ENCODE measurements at places on chromosomes 1 and 21. TPM values are rescaled to one million over a fixed set of nuclear protein-coding genes. Genes with fewer than 3 reads are reported as not detected.

Gene BRDT
- not detected for total RNA-seq

DNA sequence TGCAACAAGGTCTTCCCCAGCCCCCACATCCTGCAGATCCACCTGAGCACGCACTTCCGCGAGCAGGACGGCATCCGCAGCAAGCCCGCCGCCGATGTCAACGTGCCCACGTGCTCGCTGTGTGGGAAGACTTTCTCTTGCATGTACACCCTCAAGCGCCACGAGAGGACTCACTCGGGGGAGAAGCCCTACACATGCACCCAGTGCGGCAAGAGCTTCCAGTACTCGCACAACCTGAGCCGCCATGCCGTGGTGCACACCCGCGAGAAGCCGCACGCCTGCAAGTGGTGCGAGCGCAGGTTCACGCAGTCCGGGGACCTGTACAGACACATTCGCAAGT lies 3.8 kb downstream of the ZBTB18 start:
- no peak overlapping the region for H3K27ac ChIP-seq
- H3K27me3 ChIP-seq, result no peaks in the 10 kb centered on the region
- H3K4me3 ChIP-seq, result no peak overlapping the region
- H3K4me1 ChIP-seq, result no peaks in the 10 kb centered on the region

DNA sequence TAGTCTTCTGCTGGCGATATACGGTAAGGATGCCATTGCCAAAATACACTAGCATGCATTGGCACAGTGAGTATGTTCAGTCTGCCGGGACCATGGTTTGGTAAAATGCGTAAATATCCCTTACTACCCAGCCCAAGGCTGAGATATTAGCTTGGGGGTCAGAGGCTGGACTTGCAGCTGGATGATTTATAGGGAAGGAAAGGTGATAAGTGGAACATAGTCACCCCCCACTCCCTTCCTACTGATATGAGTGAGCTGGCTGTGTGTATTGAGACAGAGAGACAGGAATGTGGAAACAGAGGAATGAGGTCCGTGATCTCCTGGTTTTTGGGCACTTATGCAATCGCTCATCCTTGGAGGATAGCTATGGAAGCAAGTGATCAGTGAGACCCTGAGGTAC lies 642.8 kb downstream of the KCNT2 start:
- H3K36me3 ChIP-seq, result no peaks in the 10 kb centered on the region
- no peak overlapping the region for H3K27ac ChIP-seq
- no peak for DNase-seq
- H3K27me3 ChIP-seq, result no peaks in the 10 kb centered on the region

DNA sequence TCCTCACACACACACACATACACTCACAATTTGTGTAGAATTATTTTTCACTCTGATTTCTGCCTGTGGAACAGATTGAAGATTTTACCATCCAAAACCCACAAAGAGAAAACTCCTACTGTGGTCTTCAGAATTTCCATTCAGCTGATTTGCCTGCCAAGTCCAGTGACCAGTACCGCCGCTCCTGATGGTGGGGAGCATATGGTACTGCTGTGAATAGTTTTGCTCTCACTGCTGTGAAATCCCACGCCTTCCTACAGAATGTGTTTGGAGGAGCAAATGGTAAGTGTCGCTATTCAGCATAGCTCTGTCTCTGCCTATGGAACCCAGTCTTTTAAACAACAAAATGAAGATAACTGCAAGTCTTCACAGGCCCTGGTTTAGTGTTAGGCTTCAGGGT lies 629.5 kb downstream of the LMO4 start:
- DNase-seq, result no peak
- H3K27ac ChIP-seq, result no peak overlapping the region
- no peaks in the 10 kb centered on the region for H3K36me3 ChIP-seq
- no peaks in the 10 kb centered on the region for H3K4me1 ChIP-seq

DNA sequence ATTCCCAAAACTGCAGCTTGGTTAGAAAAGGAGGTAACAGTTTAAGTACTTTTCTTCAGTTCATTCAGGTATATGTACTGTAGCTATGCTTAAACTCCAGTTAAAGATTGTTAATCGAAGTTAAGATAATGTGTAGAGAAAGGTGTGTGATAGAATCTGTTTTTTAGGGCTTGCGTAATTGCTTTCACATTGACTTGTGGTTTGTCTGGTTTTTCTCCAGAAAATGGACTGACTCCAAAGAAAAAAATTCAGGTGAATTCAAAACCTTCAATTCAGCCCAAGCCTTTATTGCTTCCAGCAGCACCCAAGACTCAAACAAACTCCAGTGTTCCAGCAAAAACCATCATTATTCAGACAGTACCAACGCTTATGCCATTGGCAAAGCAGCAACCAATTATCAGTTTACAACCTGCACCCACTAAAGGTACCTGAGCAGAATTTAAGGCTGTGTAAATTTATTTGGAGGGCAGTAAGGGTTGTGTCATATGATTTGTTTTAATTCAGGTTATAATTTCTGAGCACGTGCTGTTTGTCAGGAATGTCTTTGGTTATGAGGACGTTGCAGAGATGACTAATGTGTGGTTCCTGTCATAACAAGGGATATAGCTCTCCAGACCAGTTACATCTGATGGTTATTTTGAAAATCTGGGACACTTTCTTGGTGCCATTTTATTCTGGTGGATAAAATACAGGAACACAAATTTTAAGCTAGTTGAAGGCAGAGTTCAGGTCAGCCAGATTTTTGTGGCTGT lies 26.0 kb downstream of the ATF6 start:
- no peaks in the 10 kb centered on the region for H3K4me1 ChIP-seq
- no peak for DNase-seq
- no peak overlapping the region for H3K27ac ChIP-seq
- no peaks in the 10 kb centered on the region for H3K36me3 ChIP-seq

Gene PTPRF
- 95.5 TPM for total RNA-seq

DNA sequence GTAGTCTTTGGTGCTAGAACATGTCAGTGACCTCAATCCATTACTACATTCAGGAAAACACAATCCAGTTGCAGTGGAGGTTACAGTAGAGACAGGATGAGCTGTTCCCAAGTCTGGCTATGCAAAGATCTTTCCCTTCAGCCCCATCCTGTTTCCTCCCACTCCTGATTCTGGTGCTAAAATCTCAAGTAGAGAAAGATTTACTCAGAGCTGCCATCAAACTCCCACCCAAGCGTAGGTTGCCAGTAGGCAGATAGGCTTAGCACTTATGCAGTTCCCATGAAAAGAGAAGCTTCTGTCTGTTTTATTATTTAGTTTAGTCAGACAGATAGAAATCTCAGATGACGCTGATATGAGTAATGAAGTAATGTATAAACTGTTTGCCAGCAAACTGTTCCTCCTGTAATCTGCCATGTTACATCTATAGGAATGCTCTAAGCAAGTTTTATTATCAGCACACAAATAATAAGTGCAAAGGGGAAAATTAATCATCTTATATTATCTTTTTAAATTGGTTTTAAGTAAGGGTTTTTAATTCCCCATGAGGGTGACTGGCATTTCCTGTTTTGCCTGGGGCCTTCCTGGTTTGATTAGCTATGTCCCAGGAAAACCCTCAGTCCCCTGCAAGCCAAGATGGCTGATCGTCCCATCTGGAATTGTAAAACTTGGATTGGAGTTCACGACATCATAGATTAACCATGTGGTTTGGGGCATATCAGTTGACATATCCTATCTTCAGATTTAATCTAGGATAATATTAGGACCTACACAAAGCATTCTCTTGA lies 188.3 kb upstream of the PALMD start:
- no peaks in the 10 kb centered on the region for H3K4me1 ChIP-seq
- no peak overlapping the region for H3K27ac ChIP-seq
- H3K27me3 ChIP-seq, result no peaks in the 10 kb centered on the region
- H3K4me3 ChIP-seq, result no peak overlapping the region
- DNase-seq, result no peak

DNA sequence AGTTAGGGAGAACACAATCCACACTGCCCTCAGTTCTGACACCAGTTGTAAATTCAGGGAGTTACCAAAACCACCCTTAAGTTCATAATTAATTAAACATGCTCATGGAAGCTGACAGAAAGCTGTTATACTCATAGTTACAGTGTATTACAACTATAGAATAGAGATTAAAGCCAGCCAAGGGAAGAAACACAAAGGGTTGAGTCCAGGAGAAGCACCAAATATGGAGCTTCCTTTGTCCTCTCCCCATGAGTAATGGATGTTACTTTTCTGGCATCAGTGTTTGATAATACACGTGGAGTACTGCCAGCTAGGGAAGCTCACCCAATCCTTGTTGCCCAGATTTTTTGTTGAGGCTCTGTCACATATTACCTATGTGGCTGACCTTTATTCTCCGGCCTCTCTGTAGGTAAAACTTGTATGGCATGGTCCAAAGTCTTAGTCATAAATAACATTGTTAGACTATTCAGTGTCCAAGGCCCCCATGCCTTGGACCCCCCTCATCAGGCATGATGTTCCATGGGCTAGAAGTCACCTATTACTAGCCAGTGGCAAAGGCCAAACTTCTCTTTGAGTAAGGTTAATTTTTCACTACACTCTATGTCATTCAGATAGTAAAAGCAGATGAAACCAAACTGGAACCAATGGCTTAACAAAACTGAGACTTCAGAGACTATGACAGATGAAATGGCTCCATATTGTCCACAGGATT lies 175.7 kb downstream of the GPR52 start:
- H3K36me3 ChIP-seq, result no peaks in the 10 kb centered on the region
- no peaks in the 10 kb centered on the region for H3K27me3 ChIP-seq
- H3K4me1 ChIP-seq, result no peaks in the 10 kb centered on the region
- H3K4me3 ChIP-seq, result no peak overlapping the region
- H3K27ac ChIP-seq, result no peak overlapping the region

Gene SPATA45
- total RNA-seq, result not detected

Gene NME7
- 14.8 TPM for total RNA-seq

Gene SH2D1B
- total RNA-seq, result not detected

DNA sequence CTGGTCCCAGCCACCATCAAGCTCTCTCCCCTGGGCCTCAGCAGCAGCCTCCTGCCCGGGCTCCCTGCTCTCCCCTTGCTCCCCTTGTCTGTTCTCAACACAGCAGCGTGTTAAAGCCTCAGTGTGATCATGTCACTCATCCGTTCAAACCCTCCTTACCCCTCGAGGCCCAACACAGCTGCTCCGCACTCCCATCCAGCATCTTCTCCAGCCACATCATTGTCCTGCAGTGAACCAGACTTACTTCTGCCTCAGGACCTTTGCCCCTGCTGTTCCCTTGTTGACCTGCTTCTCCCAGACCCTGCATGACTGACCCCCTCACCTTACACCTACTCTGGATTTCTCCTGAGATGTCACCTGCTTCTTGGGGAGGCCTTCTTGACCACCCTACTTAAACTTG lies 13.3 kb downstream of the CDK18 start:
- H3K36me3 ChIP-seq, result no peaks in the 10 kb centered on the region
- no peak overlapping the region for H3K27ac ChIP-seq
- H3K4me3 ChIP-seq, result no peak overlapping the region
- peaks cover 13% of the 10 kb centered on the region for H3K4me1 ChIP-seq
- H3K27me3 ChIP-seq, result no peaks in the 10 kb centered on the region

DNA sequence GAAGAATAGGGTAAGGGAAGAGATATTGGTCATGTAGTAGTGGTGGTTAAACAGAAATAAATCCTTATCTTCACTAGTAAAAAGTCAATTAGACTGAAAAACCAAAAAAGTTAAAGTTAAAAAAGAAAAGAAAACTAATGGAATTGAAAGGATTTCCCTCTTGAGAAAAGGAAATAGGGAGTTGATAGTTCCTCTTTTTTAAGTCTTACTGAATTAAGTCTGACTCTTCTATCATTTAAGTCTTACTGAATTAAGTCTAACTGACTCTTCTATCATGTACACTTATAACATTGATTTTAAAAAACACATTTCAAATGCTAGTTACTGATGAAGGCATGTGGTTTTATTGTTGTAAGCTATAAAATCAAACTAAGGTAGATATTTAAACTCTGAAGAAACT lies 49.5 kb upstream of the TENT5C start:
- no peaks in the 10 kb centered on the region for H3K36me3 ChIP-seq
- no peaks in the 10 kb centered on the region for H3K4me1 ChIP-seq
- DNase-seq, result no peak
- H3K27me3 ChIP-seq, result no peaks in the 10 kb centered on the region

Gene TCHHL1
- total RNA-seq, result not detected

DNA sequence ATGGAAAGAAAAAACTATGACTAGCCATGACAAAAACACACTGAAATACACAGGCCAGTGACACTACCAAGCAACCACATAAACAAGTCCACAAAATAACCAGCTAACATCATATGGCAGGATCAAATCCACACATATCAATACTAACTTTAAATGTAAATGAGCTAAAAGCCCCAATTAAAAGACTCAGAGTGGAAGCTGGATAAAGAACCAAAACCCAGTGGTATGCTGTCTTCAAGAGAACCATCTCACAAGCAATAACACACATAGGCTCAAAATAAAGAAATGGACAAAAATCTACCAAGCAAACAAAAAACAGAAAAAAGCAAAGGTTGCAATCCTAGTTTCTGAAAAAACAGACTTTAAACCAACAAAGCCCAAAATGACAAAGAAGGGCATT lies 476.2 kb upstream of the BEND5 start:
- H3K4me1 ChIP-seq, result no peaks in the 10 kb centered on the region
- H3K36me3 ChIP-seq, result no peaks in the 10 kb centered on the region
- no peak for DNase-seq
- no peaks in the 10 kb centered on the region for H3K27me3 ChIP-seq
- H3K4me3 ChIP-seq, result no peak overlapping the region
- H3K27ac ChIP-seq, result no peak overlapping the region

Gene C8B
- not detected for total RNA-seq

DNA sequence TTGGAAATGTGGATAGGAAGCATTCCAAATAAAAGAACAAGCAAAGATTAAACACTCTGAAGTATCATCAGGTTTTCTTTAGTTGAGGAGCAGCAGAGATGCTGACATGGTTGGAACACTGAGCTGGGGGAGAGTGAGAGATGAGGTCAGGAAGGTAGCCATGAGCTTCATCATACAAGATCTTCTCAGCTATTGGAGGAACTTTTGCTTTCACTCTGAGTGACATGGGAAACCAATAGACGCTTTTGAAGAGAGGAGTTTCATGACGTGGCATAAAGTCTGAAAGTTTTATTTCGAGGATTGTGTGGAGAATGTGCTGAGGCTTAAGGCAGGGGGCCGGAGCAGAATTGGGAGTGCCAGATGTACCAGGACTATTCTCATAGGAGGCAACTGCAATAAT lies 616.2 kb upstream of the CAMK1G start:
- H3K27ac ChIP-seq, result no peak overlapping the region
- no peaks in the 10 kb centered on the region for H3K36me3 ChIP-seq
- no peaks in the 10 kb centered on the region for H3K27me3 ChIP-seq
- no peaks in the 10 kb centered on the region for H3K4me1 ChIP-seq
- DNase-seq, result no peak
- H3K4me3 ChIP-seq, result no peak overlapping the region

DNA sequence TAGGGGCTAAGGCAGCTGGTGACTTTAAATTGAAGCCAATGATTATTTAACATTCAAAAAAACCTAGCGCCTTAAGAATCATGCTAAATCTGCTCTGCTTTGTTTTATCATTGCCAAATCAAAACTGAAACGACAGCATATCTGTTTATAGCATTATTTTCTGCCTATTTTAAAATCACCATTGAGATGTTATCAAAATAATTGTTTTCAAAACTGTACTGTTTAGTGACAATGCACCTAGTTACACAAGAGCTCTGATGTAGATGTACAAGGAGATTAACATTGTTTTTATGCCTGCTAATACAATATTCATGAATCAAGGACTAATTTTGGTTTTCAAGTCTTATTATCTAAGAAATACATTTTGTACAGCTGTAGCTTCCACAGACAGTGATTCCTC lies 1521.3 kb downstream of the AMY1C start:
- H3K4me1 ChIP-seq, result no peaks in the 10 kb centered on the region
- no peak overlapping the region for H3K27ac ChIP-seq
- H3K36me3 ChIP-seq, result no peaks in the 10 kb centered on the region
- no peak overlapping the region for H3K4me3 ChIP-seq

Gene LCE2C
- total RNA-seq, result not detected

Data from ovary (tissue), 10 donors.